Stimulated activated CD8-positive, alpha-beta memory T cell treated with anti-CD3 and anti-CD28 coated beads, Interleukin-2, amount 100 ng/mL, for 1 hour (primary cell): ENCODE measurements at places on chromosomes 12 and 14.

DNA sequence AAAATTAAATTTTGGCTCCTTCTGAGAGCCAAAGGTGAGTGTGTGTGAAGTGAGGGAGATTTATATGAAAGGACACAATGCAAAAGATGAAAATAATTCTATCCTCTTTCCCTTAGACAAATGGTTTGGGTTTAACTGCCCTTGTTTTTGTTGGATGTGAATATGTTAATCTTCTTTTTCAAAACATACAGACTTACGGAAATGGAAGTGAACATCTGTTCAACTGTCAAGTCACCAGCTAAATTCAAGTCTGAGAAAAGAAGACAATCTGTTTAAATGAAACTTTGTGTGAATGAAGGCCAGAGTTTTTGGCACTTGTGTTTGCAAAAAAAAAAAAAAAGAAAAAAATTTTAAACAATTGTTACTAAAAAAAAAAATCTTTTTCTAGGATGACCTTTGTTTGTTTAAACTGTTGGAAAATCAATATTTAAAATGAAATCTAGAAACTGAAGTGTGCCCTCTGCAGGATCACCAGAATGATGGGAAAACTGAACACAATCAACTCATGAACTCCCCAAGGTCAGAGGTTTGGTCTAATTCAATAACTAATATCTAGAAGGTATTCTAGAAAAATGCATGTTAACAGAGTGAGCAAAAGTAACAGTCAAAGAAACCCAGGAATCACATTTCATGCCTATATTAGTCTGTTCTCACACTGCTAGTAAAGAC is 448.8 kb downstream of the FLRT2 start:
- DNase-seq, result no peak

GRCh38 chr14:102949801-102950451 is 27.5 kb downstream of the AMN start:
- DNase-seq, result no peak

DNA sequence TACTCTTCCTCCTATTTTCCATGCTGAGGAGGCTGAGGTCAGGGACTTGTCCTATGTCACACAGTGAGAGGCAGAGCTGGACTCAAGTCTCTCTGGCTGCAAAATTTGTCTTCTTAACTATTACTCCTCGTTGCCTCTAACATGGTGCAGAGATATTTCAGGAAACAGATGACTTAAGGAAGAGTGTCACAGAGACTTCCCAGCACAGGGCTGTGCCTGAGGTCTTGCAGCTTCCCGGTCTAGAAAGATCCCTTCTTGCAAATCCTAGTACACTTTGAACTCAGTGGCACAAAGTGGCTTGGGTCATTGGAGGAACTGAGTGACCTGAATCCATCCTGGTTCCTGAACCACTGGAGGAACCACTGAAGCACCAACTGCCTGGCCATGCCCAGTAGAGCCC is 17.1 kb upstream of the RBM19 start:
- no peak for DNase-seq

DNA sequence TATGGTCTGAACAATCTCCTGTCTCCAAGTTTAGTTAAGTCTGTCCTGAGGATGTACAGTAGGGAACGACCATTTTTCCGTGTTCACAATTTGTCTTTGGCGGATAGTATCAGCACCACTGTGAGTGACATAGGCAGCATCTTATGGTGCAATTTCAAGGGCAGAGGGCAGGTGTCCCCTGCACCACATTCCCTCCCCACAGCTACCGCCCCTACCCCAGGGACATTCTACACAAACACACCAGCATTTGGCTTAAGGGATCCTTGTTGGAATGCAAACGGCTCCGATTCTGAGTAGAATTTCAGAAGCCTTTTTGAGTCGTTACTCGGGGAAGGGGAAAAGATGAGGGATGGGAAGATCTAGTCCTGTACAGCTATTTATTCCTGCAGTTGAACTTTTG is 25.1 kb upstream of the DICER1 start:
- DNase-seq, result no peak

DNA sequence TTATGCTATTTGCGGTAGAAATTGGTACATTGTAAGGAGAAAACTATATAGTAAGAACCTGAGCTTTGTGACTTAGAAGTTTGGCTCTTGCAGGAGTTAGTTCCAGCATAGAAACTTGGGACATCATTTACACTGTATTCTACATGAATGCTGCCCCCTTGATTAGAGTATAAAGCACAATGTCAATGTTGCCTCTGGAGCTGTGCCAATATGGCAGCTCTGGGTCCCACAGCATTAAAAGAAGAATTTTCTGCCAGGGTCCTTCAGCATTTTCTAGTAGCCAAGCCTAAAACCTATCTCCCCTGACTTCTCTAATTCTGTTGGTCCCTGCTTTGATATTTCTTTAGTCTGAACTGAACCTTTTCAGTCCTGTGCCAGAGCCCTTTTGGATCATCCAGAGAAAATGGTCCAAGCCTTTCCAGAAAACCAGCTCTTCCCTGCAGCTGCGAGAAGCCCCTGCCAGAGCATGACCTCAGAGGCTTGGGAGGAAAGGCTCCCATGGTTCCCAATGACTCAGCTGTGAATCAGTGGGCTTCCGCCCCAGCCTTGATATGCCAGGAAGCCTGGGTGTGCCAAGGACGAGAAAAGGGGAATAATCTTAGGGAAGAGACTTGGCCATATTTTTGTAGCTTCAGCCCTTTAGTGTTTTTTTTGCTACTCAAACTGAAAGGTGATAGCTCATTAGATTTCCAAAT is 43.2 kb downstream of the PLEKHG7 start:
- no peak for DNase-seq

DNA sequence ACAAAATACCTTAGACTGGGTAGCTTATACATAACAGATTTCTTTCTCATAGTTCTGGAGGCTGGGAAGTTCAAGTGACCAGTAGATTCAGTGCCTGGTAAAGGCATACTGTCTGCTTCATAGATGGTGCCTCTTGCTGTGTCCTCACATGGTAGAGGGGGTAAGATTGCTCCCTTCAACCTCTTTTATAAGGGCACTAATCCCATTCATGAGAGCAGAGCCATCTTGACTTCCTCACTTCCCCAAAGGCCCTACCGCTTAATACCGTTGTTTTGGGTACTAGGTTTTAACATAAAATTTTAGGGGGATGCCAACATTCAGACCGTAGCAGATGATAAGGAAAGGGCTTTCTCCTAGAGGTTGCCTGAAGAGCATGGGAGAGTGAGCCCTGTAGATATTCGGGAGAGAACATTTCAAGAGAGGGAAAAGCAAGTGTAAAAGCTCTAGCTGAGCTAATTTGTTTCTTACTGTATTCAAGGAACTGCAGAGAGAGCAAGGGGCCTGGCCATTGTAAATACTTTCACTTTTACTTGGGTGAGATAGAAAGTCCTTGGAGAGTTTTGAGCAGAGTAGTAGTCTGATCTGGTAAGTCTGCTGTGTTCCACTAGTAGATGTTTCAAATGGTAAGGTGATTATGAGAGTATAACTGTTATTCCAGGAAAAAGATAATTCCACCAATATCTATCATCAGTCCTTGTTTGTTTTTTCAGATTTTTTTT is 27.3 kb downstream of the FRS2 start:
- DNase-seq, result no peak

GRCh38 chr12:6192604-6193380 is 7.4 kb upstream of the CD9 start:
- DNase-seq, result no peak

DNA sequence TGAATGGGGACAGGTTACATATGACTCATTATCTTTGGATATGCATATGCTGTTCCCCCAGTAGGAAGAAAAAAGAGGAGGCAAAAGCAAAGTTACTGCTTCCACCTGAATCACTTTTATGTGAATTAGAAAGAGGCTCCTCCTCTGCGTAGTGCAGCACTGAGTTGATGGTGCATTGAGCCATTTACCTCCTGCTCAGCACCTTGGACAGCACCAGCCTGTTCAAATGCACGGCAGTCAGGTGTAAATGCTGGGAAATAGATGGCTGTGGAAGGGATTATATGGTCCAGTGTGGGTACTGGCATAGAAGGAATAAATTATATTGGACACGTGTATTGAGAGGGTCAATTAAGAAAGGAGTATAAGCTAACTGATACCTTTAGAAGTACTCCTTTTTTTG is 541.9 kb upstream of the SEL1L start:
- DNase-seq, result no peak

DNA sequence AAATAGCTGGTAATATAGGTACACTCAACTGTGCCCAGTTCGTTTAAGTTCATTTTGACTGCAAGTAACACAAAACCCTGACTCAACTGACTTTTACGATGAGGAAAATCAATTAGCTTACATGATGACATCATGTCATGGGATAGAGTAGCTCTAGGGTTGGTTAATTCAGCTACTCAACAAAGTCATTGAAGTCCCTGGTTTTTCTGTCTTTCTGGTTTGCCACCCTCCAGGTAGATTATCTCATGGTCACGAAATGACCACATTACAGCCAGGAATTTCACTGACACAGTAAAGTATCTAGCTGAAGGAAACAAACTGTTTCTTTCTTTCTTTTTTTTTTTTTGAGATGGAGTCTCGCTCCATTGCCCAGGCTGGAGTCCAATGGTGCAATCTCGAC is 68.5 kb upstream of the FUT8 start:
- DNase-seq, result no peak

- DNase-seq, result no peak
Observed at GRCh38 chr14:65413739-65414045, 1.2 kb downstream of the FUT8 start.

- no peak for DNase-seq
Observed at GRCh38 chr12:59649203-59649602, 53.4 kb downstream of the SLC16A7 start.

DNA sequence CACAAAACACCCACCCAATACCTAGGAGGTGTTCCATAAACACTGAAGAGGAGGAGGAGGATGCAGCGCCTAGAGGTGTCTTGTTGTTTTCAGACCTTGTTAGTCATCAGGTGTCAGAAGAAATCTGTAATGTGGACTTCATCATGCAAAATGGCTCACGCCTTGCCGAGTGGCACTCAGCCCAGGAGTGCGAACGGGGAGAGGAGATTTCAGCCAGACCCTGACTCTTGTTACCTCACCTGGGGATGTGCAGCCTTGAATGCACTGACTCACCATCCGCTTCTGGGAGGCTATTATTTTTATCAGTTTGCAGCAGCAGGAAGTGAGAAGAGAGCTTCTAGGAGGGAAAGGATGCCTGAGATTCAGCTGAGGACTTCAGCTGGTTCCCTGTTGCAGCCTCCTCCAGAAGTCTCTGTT is 48.2 kb upstream of the PLXNC1 start:
- DNase-seq, result no peak

GRCh38 chr12:124411281-124411878 is 116.5 kb downstream of the RFLNA start:
- no peak for DNase-seq

DNA sequence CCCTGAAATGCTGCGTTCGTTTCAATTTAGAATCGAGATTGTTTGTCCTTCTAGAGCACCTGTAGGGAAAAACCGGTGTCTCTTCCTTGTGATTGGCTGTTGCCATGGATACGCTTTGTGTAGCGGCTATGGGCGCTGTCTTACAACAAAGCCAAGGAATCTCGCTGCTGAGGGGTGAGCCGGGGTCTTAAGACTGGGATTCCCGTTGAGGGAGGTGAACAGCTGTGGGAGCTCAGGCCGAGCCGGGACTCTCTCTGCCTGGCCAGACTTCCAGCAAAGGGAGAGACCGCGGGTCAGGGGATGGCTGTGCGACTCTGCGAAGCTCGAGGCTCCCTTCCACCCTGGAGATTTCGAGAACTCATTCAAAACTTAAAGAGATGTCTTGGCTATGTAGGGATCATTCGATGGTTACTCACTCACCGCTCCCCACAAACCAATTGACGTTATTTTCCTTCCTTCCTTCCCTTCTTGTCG is at the start of the genes LRRIQ1 and TSPAN19:
TSS of gene LRRIQ1 (plus strand) at position 118 of the 474 bp plus-strand sequence. CDS start 1,826 bp downstream, outside the sequence.
TSS of gene TSPAN19 (minus strand) at position 44 of the 474 bp plus-strand sequence. CDS start 6,331 bp downstream, outside the sequence.
- DNase-seq, result no peak

DNA sequence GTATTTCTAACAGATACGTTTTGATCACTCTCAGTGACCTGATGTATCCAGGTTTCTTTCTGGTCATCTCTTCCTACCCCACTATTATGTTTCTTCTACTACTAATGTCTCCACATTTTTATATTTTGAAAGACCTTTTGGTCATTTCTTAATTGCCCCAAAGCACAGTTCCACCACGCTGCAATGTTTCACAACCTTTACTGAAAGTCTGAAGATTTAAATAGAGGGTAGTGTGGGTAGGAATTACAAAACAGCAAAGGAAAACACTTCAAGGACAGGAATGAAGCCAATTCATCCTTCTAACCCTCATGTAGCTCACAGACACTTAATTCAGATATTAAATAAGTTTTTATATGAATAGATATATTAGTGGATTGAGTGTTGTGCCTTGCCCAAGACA is 36.1 kb upstream of the SLC16A7 start:
- DNase-seq, result no peak

- no peak for DNase-seq
Observed at GRCh38 chr14:36626151-36626550, 35.5 kb upstream of the PAX9 start.

DNA sequence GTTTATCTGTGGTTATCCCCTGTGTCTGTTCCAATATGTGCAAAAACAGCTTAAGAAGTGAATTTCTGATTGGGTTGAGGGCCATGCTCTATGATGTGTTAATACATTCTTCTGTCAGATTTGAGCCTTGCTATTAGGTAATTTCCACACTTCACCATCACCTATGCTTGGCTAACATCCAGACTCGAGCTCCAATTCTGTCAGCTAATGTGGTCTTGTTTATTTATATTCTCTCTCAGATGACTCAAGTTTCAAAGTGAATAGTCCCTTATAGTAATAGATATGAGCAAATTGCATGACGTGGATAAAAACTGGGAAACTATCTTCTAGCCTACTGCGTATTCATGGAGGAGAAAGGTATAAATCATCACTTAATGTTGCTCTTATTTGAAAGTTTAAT is 451.3 kb downstream of the SNAPC1 start:
- no peak for DNase-seq

GRCh38 chr12:68185598-68185997 is 26.1 kb upstream of the IFNG start:
- no peak for DNase-seq

GRCh38 chr14:101065696-101066694 is 162.5 kb upstream of the RTL1 start:
- no peak for DNase-seq

GRCh38 chr12:129746318-129746717 is 157.5 kb downstream of the TMEM132D start:
- no peak for DNase-seq

GRCh38 chr12:103140286-103140685 is 182.8 kb downstream of the ASCL1 start:
- DNase-seq, result no peak

GRCh38 chr12:1937481-1938224 is 19.2 kb upstream of the CACNA2D4 start:
- no peak for DNase-seq

GRCh38 chr14:71395151-71395604 is 487.9 kb downstream of the PCNX1 start:
- no peak for DNase-seq

DNA sequence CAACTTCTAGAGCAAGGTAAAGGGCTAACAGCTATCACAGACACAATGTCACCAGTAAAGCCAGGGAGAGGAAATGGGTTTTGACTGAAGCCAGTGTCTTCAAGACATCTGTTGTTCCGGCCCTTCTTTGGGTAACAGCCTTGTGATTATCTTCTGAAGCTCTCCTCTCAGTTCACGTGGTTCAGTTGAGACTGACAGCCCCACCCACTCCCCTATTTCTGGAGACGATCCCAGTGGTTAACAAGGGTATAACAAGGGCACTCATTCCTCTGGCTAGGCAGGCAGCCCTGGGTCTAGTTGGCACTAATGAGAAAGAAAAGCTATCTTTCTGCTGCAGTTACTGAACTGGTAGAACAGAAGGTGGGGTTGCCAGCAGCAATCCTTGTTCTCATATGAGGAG is 6.9 kb downstream of the GNPTAB start:
- peak; percentile 42 for DNase-seq
